Stimulated activated CD4-positive, alpha-beta T cell treated with anti-CD3 and anti-CD28 coated beads, Interleukin-15, amount 100 ng/mL, for 24 hours (primary cell): ENCODE measurements at places on chromosomes 12 and 14.

- no peak for DNase-seq
Measured at GRCh38 chr12:121442028-121442948, 42.4 kb downstream of the RNF34 start.

DNA sequence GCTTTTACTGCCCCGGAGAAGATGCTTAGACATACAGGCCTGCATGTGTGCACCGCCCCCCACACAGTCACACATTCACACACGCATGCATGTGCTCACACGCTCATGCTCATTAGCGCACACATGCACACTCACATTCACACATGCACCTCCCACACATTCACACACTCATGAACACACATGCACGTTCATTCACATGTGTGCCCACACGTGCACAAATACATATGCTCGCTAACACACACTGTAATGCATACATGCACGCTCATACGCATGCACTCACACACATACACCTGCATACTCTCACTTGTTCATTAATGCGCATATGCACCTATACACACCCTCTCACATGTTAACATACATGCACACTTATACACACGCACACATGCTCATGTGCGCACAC, 21.9 kb downstream of the TMEM132C start:
- DNase-seq, result no peak

DNA sequence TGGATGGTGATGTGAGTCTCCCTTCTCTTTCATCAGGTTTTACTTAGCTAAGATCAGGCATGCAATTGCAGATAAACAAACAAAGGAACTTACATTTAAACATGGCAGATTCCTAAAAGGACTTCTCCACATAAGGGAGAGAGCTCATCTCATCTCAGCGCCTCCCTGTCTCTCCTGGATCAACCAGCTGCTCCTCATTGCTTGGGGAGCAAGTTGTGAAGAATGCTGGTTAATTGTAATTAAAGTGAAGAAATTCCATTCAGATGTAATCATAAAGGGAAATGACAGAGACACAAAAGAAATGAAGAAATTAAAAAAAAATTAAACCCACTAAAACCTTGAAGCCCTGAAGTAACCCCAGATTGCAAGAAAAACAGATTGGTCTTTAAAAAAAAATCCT, 104.4 kb upstream of the DIO2 start:
- no peak for DNase-seq

GRCh38 chr14:96405677-96406076, 13.7 kb downstream of the AK7 start:
- no peak for DNase-seq

- no peak for DNase-seq
Measured at GRCh38 chr12:53096089-53096741, 1.3 kb upstream of the IGFBP6 start.
